T-helper 17 cell (primary cell): ENCODE measurements at places on chromosomes 7 and 10.

DNA sequence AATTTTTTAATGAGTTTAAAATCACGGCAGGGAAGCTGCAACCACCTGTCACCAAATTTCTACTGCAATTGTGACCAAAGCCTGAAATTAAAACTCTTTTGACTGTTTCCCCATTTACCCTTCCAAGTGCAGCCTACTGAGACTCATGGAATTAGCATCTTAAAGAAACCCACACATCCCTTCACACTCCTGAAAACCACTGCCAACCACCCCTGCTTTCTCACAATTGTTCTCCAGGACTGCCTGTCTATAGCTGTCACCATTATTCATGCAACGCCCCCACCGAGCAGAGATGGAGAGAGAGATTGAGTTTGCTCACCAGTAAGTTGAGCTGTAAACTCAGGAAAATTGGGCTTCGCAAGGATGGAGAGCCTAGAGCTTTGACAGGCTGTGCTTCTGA, 383.8 kb upstream of the SORCS1 start:
- no peaks in the 10 kb centered on the region for H3K4me1 ChIP-seq
- DNase-seq, result no peak
- H3K27me3 ChIP-seq, result no peaks in the 10 kb centered on the region
- H3K27ac ChIP-seq, result no peak overlapping the region
- no peak overlapping the region for H3K4me3 ChIP-seq

DNA sequence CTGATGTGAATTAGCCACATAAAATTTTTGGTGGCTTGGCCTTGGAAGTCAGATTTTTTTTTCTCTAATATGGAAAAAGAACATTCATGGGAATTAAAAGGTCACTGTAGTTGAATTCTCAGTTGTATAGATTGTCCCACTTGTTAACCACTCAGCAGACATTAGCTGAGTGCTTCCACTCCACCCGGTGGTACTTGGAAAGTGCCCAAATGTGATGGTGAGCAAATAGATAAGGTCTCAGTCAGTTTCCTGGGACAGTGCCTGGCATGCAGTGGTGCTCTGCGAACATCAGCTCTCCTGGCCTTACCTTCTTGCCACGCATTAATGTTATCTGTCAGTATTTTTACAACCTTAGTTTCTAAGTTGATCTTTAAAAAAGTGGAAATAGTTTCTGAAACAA, 1.4 kb downstream of the ATP5F1C start:
- peaks cover 47% of the 10 kb centered on the region for H3K4me1 ChIP-seq
- peaks cover 5% of the 10 kb centered on the region for H3K36me3 ChIP-seq
- no peak for DNase-seq
- no peak overlapping the region for H3K27ac ChIP-seq
- H3K27me3 ChIP-seq, result no peaks in the 10 kb centered on the region

DNA sequence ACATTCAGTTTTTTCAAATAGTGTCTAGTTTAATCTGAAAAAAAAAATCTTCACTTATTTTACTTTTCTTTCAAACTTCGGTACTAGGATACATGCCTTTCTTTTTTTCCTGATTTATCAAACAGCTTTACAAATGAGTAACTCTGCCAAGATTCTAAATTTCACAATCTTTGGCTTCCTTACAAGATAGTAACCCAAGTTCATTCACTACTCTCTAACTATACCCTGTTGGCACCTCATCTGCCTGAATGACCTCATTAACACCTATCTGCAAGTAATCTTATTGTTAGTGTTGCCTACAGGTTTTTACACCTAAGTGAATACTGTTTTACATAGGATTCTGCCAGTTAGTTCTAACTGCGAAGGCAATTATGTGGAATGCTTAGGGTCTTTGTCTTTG, 159.8 kb downstream of the FOXP2 start:
- H3K36me3 ChIP-seq, result no peaks in the 10 kb centered on the region
- no peak overlapping the region for H3K4me3 ChIP-seq
- no peak overlapping the region for H3K27ac ChIP-seq
- no peak for DNase-seq

DNA sequence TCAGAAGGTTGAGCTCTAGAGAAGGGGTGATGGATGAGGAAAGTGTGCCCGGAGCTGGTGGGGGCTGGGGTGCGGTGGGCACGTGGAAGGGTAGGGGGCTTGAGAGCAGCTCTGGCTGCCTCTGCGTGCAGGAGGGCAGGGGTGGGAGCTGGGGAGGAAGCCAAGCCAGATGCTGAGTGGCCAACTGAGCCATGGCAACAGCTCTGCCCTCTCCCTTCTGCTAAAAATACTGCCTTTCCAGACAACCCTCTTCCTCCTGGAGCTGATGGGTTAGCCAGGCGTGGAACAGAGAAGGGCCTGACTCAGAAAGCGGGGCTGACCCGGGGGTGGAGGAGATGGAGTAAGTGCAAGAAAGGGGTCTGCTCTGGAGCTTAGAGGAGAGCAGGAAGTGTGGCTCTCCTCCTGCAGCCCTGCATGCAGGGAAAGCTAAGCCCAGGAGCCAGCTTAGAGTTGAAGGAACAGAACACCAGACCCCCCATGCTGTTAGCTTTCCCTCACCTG, 114.6 kb upstream of the AGK start:
- peaks cover 51% of the 10 kb centered on the region for H3K27me3 ChIP-seq
- DNase-seq, result no peak
- H3K27ac ChIP-seq, result no peak overlapping the region
- H3K4me3 ChIP-seq, result no peak overlapping the region

DNA sequence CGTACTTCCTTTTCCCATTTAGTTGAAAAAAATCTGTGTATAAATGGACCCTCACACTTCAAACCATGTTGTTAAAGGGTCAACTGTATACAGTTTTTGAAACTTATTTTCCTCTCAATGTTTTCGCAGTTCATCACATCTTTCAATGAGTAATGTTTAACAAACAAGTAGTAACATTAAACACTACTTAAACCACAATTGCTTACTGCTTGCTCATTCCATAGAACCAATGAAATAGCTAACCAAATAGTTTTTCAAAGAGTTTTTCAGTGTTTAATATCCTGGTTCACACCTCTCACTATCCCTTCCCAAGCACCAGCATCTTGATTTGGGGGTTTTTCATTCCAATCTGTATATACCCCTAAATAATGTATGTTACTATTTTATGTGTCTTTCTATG, 9.1 kb downstream of the SEM1 start:
- peak overlapping the region; percentile 14 for H3K27ac ChIP-seq
- H3K4me3 ChIP-seq, result no peak overlapping the region

DNA sequence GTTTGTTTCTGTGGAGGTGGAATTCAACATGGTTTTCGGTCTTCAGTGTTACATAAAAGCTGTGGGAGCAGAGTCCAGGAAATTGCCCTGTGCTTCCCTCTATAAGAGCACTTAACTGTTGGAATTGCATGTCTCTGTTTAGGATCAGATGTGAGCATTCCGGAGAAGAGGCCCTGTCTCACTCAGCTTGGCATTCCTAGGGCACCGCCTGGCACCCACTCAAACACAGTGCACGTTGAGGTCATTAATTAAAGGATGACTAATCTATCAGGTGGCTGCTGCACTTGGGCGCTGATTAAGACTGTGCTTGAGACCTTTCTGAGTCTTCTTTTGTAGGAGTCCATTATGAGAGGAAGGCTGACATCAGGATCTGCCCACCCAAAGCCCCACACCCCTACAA, 82.8 kb upstream of the VIPR2 start:
- H3K4me1 ChIP-seq, result no peaks in the 10 kb centered on the region
- H3K36me3 ChIP-seq, result no peaks in the 10 kb centered on the region
- peaks cover 3% of the 10 kb centered on the region for H3K27me3 ChIP-seq

GRCh38 chr7:147519062-147519461, 1071.5 kb upstream of the C7orf33 start:
- H3K27me3 ChIP-seq, result no peaks in the 10 kb centered on the region

GRCh38 chr7:22732556-22733126, 5.6 kb downstream of the IL6 start:
- H3K36me3 ChIP-seq, result peaks cover 3% of the 10 kb centered on the region
- H3K4me3 ChIP-seq, result no peak overlapping the region
- peaks cover 24% of the 10 kb centered on the region for H3K27me3 ChIP-seq
- H3K27ac ChIP-seq, result no peak overlapping the region
- H3K4me1 ChIP-seq, result peaks cover 4% of the 10 kb centered on the region
